ENCODE measurements at places on chromosomes 2 and 18. TPM values are rescaled to one million over a fixed set of nuclear protein-coding genes. Genes with fewer than 3 reads are reported as not detected.
A peak's percentile ranks its signal among the peaks of the same experiment; 100 is the strongest.

- no peak for DNase-seq
Observed at GRCh38 chr2:171411214-171411613, 22.6 kb downstream of the METTL8 start.

GRCh38 chr2:174340400-174341292 lies 5.9 kb downstream of the SP9 start:
- no peak for DNase-seq

- DNase-seq, result no peak
Observed at GRCh38 chr2:1972948-1973347, 228.6 kb upstream of the PXDN start.

DNA sequence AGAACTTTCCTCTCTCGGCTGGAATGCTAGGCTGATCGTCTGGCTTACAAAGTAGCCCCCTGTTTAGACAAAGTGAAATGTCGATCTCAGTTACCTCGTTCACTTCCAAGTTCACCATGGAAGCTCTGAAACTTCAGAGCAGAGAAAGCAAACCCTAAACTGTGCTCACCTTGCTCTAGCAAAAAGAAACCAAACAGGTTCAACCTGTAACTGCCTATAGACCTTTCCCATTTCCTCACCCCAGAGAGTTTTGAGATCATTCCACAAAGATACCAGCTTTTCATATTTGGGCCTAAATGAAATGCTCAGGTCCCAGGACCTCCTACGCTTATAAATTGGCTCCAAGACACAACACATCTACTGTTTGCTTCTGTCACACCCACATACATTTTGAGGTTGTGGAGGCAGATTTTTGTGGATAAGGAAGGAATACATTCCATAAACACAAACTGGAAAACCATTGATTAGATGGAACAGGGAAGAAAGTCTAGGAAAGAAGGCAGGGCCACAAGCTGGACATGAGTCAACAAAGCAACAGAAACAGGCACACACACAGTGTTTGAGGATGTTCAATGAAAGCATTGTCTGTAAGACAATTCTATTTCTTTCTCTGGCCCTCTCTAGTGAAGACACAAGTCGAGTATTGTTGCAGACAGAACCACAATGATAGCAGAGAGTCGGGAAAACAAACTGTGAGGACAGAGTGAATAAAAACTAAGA lies 52.8 kb upstream of the TGIF1 start:
- no peak for DNase-seq

- DNase-seq, result no peak
Observed at GRCh38 chr2:47607005-47607679, 175.8 kb upstream of the MSH6 start.

- DNase-seq, result no peak
Observed at GRCh38 chr18:40607542-40608148, 1347.4 kb upstream of the PIK3C3 start.

DNA sequence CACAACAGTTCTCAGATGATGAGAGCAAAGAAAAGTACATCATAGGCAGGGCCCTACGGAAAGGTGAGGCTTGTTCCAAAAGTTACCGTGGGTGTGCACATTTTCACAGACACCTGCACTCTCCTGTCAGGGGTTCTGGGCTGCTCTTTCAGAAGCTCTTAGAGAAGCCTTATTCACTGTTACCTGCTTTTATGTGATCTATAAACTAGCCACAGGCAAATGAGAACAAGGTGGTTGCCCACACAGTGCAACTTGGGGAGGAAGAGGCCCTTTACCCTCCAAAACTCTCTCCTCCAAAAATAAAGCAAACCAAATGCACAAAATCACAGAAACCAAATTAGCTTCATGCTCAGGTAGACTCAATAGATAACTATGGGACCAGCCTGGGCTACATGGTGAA lies 11.1 kb upstream of the CUL3 start:
- no peak for DNase-seq

GRCh38 chr2:148521181-148521580 lies 123.4 kb upstream of the EPC2 start:
- DNase-seq, result no peak

GRCh38 chr2:56590611-56591010 lies 406.8 kb downstream of the CCDC85A start:
- DNase-seq, result no peak

- DNase-seq, result peak; percentile 37
Observed at GRCh38 chr2:74147727-74148456, at the start of gene BOLA3. Gene BOLA3, minus strand, starts transcription at chr2:74147912. Its CDS starts 38 bp downstream, at chr2:74147874.

GRCh38 chr2:2827761-2828221 lies 496.7 kb upstream of the MYT1L start:
- DNase-seq, result no peak

The TLX2 gene
- total RNA-seq, result not detected

The HOXD12 gene
- total RNA-seq, result not detected

The MEP1B gene
- 0.32 TPM for total RNA-seq

The UPP2 gene
- not detected for total RNA-seq

The REG1B gene
- total RNA-seq, result not detected

The KCNE4 gene
- 15.8 TPM for total RNA-seq

The ASB18 gene
- total RNA-seq, result not detected

The SLC40A1 gene
- 227 TPM for total RNA-seq
